ENCODE measurements at places on chromosomes 6 and 20.
A peak's percentile ranks its signal among the peaks of the same experiment; 100 is the strongest.

- no peak for DNase-seq
These were observed 193.9 kb upstream of the CITED2 start for GRCh38 chr6:139568151-139568955.

- no peak for DNase-seq
These were observed 527.5 kb downstream of the PRKN start for GRCh38 chr6:162200041-162200440.

DNA sequence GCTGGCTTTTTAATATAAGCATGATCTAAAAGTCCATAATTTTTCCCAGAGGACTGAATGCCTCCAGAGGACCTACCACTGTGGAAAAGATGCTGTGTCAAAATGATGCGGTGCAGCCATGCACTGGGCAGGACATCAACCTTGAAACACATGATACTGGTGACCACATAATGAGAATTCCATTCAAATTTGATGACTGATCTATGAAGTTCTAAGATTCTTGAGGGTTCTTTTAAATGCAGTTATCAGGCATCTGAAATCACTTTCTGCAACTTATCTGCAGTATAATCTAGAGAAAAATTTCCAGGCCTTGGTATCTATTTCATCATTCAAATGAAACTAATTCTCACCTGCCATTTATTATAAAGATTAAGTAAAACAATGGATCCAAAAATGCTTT lies 15.0 kb upstream of the MARCKS start:
- DNase-seq: no peak

GRCh38 chr20:23783447-23783846 lies 32.7 kb upstream of the CST1 start:
- no peak for DNase-seq

DNA sequence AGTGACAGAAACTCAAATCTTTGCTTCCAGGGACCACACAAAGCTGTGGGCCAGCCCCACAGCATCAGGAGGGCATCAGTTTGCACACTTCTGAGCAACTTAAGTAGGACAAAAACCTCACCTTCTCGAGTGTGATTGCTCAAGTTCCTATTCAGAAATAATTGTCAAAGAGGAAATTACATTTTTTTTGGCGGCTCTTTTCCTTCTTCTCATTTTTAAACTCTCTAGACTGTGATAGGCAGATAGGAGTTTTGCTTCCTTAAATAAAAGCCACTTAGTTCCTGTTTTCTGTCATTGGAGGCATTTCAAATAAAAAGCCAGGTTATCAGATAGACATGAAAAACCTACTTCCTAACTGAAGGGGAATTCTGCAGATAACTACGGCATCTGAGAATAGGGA lies 11.2 kb upstream of the TAGAP start:
- no peak for DNase-seq

- no peak for DNase-seq
These were observed 76.6 kb upstream of the VGLL2 start for GRCh38 chr6:117188627-117189201.

- no peak for DNase-seq
These were observed 118.5 kb downstream of the PCSK2 start for GRCh38 chr20:17345321-17345720.

- no peak for DNase-seq
These were observed 69.7 kb downstream of the DLL1 start for GRCh38 chr6:170221052-170221752.

DNA sequence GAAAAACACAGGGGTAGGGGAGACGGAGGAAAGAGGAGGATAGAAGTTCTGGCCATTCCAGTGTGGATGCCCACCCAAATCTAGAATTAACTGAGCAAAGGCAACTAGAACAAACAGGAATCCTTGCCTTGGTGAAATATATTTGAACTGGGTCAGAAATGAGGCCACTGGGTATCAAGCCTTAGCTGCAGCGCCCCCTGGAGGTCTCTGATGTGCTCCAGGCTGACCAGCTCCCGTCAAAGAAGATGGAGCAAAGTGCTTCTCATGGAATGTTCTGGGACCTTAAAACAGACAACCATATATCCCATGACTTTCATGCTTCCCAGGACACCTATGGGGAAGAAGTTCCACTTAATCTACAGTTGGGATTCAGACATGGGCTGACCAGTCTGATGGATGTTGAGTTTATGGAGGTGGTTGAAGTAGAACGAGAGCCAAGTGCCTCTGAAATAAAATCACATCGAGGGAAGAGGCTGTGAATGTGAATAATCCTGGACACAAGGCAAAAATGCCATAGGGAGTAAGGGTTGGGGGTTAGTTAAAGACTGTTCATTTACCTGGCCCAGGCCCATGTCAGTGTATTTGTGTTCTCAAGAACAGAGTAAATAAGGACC lies 50.4 kb downstream of the HLA-DPB1 start:
- DNase-seq: no peak

DNA sequence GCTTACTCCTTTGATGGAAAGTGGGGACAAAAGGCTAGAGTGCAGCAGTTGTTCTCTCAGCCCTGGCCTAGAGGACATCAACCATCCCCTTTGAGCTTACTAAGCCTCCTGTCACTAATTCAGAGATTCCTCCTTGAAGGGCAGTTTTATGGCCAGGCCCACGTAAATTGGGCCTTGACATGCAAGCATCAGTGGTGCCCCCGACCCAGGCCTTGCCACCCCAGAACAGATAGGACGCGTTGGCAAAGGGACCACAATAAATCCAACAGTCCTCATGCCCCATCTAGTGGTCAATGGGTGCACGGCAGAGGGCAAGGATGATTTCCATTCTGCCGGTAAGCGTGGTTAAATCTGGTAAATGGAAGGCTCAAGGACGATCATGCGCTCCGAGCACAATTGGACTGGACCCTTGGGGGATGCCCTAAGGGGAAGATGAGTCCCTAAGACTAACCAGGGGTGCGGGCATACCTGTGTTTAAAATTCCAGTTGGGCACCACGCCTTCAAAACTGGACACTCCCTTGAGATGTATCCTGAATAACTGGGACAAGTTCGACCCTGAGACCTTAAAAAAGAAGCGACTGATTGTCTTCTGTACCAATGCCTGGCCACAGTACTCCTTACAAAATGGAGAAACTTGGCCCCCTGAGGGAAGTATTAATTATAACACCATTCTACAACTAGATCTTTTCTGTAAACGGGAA lies 32.6 kb downstream of the CEP85L start:
- peak; percentile 17 for DNase-seq

DNA sequence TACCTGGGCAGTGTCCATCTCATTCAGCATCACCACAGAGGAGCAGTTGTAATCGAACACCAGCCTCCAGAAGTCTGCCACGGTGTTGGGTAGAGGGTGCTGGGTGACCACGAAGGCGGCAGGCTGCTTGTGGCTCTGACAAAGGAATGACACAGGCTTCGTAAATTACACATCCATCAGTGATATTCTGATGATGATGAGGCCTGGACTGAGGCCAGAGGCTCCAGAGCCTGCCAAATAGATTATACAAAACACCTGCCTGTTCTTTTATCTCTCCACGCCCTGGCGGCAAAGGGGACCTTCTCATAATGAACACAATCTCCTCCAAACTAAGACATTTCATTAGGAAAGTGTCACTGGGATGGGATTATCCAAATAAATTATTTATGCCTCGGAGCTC lies 480.2 kb upstream of the CHD6 start:
- no peak for DNase-seq

DNA sequence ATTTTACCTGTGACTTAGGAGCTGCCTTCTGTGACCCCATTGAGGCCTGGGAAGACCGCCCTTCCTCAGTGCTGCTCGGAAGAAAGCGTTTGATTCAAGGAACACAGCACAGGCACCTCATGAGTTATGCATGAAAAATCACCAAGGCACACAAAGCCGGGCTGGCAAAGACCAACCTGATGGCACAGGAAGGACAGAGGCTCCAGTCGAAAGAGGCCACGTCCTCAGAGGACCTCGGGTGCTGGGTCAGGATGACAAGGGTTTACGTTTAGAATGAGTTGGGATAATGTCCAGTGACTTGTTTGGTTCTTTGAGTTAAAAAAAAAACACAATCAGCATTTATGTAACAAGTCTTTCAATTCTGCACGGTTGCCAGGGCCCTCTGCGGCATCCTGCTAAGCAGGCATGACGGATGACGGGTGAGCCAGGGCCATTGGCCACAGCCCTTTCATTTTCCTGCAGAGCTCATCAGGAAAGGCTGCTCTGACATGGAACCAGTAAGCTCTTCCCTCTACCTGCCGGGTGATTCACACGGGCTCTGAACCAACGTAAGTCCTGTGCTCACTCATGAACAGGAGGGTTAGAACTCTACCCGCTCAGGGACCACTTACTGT lies 112.8 kb downstream of the DACT2 start:
- DNase-seq: no peak

GRCh38 chr6:74213995-74214394 lies 518.0 kb downstream of the CD109 start:
- no peak for DNase-seq

- DNase-seq: no peak
These were observed 20.5 kb downstream of the UBE2V1 start for GRCh38 chr20:50092436-50092835.

DNA sequence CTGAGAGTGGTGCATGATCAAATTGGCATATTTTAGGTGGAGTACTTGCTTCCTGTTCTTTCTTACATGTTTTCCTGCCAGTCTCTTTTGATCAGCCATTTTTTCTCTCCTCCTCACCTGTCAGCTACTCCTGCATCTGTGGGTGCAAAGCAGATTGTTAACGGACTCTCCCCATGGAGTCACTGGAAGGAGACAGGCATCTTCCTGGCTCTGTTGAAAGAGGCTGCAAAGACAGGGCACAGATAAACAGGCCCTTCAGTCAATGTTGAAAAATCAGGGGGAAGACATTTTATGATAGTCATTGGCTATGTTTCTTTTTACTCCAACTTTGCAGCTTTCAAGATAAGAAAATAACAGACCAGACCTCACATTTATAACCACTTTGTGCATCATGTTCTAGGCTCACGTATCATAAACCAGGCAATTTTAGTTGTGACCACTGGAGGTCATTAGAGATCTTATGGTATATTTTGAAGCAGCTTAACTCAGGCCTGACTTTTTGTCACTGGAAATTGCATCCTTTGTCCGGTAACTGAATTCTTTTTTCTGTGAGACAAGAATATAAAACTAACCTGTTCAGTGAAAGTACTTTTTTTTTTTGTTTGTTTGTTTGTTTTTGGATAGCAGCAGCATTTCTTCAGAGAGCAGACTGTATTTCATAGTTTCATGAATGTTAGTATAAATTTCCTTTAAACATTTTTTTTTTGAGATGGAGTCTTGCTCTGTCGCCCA lies 20.1 kb downstream of the ECT2L start:
- no peak for DNase-seq

Measured in left renal cortex interstitium (tissue), 4 donors.